ENCODE measurements at places on chromosomes 5 and 9. TPM values are rescaled to one million over a fixed set of nuclear protein-coding genes. Genes with fewer than 3 reads are reported as not detected.

- no peak for DNase-seq
Measured at GRCh38 chr5:33684496-33685159, 207.2 kb downstream of the ADAMTS12 start.

Gene CATSPER3
- total RNA-seq, result not detected

DNA sequence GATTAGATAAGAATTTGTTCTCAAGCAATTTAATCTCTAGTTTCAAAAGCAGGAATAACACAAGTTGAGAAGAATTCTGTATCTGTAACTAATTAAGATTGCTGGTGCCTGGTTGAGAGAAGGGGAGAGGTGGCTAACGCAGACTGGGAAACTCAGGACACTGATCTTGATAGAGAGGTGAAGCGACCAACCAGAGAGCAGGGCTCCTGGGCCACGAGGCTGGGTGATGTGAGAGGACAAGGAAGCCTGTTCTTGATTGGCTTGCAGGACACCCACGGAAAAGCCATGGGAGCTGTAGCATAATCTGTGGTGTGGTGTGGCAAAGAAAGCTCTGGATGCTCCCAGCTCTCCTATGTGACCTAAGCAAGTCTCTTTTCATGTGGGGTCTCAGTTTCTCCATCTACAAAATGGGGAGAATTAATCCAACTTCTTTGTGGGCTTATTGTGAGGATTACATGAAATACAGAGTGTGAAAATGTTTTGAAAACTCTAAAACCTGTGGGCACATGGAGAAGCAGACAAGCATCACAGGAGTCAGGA lies 594.1 kb upstream of the BRINP1 start:
- DNase-seq, result no peak

Gene TMEM252
- total RNA-seq, result not detected

Gene SOHLH1
- not detected for total RNA-seq

Gene MYOT
- total RNA-seq, result 4.1 TPM

DNA sequence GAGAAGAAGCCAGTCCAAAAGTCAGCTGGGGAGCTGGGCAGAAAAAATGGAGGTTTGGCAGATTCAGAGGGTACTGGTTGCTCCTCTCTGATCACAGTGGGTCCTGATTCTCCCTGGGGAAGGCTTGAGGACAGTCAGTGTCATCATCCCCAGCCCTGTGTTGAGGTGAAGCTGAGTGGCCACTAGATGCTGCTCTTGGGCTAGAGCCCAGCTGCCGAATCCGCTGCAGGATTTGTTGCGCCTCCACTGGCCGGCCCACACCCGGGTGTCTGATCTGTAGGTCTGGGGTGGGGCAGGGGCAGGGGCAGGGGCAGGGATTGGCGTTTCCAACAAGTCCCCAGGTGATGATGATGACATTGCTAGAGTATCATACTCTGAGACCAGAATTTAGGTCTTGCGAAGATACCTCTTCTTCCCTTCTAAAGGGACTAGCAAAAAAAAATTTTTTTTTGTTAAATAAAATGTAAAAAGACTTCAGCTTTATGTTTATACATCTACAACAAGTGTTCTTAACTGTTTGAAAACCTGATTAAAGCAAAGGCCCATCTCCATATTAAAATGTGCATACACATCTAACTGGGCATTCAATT lies 106.8 kb downstream of the PDE6A start:
- DNase-seq, result no peak

Gene ANKRD34B
- not detected for total RNA-seq

GRCh38 chr5:143019157-143019556 lies 249.0 kb downstream of the ARHGAP26 start:
- no peak for DNase-seq

GRCh38 chr9:137116728-137117127 lies 2.2 kb upstream of the DPP7 start:
- DNase-seq, result no peak

DNA sequence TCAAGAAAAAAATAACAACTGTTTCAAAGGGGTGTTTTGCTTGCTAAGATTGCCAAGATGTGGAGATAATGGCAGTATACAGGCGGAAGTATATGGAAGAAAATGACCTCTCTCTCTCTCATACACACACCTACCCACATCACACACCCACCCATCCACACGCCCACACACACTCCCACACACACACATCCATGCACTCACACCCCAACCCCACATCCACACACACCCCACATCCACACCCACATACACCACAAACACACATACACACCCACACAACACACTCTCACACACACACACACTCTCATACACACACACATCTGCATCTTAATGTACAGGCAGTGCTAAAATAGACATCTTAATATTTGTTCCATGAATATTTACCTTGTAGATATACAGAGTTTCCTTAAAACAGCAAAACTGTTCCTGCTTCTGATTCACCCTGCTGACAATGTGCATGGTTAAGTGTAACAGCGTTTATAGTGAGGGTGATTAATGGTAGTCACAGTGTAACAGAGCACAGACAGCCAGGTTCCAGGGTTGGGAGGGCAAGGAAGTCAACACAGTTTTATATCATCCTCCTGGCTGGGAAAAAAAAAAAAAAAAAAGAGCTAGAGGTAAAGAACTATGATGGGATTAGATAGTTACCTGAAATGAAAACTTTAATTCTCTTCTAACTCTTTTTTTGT lies 8.3 kb downstream of the BHMT2 start:
- DNase-seq, result no peak

Measured in omental fat pad (tissue), 4 donors.